ENCODE measurements at places on chromosomes 2 and 18. TPM values are rescaled to one million over a fixed set of nuclear protein-coding genes. Genes with fewer than 3 reads are reported as not detected.

REEP1 gene
- 107 TPM for total RNA-seq

MROH2A gene
- not detected for total RNA-seq

TEX44 gene
- total RNA-seq: not detected

TMEM169 gene
- not detected for total RNA-seq

CIB4 gene
- total RNA-seq: not detected

DNA sequence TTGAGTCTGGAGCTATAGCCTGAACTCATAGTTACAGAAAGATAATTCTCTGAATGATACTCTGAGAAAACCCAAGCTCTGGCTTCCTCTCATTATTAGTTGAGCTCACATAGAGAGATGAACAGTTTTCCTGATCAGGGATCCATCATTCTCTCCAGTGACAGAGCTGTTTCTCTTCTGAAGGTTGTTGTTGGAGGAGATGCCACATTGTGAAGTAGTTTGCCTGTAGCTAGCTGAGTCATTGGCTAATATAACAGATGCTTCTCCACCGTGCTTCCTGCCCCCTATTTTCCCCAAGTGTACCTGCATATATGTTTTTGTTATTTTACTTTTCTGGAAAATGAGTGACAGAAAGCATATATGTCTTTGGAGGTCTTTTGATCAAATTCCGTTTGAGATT is 64.6 kb downstream of the OSBPL6 start:
- no peak for ATAC-seq

DNA sequence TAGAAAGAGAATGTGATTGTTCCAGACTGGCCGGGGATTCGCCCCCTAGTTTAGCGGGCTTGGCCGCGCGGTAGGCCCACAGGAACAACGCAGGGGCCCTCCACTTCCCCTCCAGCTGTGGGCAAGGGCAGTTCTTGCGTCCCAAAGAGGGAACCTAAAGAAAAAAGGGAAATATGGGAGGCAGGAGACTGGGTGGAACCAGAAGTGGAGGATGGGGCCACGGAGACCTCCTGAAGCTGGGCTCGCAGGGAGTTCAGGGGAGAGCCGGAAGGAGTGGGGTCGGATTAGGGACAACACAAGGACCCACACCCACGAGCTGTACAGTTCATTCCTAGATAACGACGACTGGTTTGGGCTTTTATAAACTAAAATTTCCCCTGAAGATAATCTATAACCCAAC is 18.2 kb downstream of the GNLY start:
- no peak for ATAC-seq

- ATAC-seq: no peak
These were observed 186.7 kb downstream of the CAMKMT start for GRCh38 chr2:44548221-44549098.

GRCh38 chr2:112582314-112582746 is 2.1 kb upstream of the CHCHD5 start:
- ATAC-seq: no peak

GRCh38 chr2:181656450-181657291 is at the start of gene CERKL:
TSS of gene CERKL (minus strand) at chr2:181657105. CDS start at chr2:181657006, 99 bp downstream.
- ATAC-seq: peak; percentile 71

GRCh38 chr2:59585655-59586054 is 967.8 kb downstream of the BCL11A start:
- ATAC-seq: no peak

DNA sequence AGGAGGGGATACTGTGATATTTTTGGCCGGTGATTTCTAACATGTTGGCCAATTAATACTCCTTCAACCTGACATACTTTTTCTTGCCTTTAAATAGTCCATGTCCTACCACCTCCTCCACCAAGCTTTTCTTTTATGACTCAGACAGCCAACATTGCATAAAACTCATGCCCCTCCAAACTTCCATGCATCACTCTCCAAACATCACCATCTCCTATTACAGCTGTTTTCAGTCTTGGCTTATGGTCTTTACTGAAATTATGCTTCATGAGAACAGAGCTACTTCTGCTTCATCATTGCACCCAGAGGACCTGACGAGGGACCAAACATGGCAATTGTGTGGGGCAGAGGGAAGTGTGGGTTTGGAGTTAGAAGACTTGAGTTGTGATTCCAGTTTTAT is 305.4 kb downstream of the LPIN1 start:
- no peak for ATAC-seq

All from gastroesophageal sphincter (tissue), 4 donors.